ENCODE measurements at places on chromosomes 13 and 19. TPM values are rescaled to one million over a fixed set of nuclear protein-coding genes. Genes with fewer than 3 reads are reported as not detected.

DNA sequence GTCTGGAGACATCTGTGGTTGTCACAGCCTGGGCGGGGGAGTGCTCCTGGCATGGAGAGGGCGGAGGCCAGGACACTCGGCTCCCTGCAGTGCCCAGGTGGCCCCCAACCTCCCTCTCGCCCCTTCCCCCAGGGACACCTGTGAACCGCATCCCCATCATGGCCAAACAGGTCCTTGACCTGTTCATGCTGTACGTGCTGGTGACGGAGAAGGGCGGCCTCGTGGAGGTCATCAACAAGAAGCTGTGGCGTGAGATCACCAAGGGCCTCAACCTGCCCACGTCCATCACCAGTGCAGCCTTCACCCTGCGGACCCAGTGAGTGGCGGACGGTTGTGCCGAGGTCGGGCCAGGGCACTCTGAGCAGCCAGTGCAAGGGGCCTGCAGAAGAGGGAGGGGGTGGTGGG lies 20.0 kb upstream of the WDR18 start:
- H3K36me3 ChIP-seq, result peaks cover 35% of the 10 kb centered on the region
- DNase-seq, result no peak
- no peak overlapping the region for H3K4me3 ChIP-seq
- no peak overlapping the region for H3K27ac ChIP-seq
- peaks cover 4% of the 10 kb centered on the region for H3K4me1 ChIP-seq

- DNase-seq, result no peak
- H3K36me3 ChIP-seq, result peaks cover 60% of the 10 kb centered on the region
- no peak overlapping the region for H3K27ac ChIP-seq
- H3K4me1 ChIP-seq, result peaks cover 23% of the 10 kb centered on the region
- H3K4me3 ChIP-seq, result no peak overlapping the region
Observed at GRCh38 chr19:54451331-54451871, 2.4 kb downstream of the LENG8 start.

The LILRB3 gene
- polyA plus RNA-seq, result 2.5 TPM

DNA sequence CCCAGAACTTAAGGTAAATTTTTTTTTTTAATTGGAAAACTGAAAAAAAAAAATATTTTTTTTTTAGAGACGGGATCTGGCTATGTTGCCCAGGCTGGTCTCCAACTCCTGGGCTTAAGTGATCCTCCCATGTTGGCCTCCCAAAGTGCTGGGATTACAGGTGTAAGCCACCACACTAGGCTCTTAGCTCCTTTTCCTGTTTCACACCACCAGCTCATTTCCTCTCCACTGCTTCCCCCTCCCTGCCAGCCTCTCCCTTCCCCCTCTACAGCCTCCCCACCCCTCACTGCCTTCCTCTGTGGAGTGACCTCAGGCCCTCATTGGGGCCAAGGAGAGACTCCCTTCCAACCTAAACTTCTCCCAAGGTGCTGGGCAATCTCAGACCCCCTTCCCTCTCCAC lies 4.2 kb upstream of the GIPR start:
- no peak overlapping the region for H3K27ac ChIP-seq
- H3K36me3 ChIP-seq, result no peaks in the 10 kb centered on the region
- peaks cover 43% of the 10 kb centered on the region for H3K27me3 ChIP-seq
- peaks cover 7% of the 10 kb centered on the region for H3K4me1 ChIP-seq

- no peaks in the 10 kb centered on the region for H3K4me1 ChIP-seq
- no peaks in the 10 kb centered on the region for H3K36me3 ChIP-seq
- no peak overlapping the region for H3K4me3 ChIP-seq
- no peaks in the 10 kb centered on the region for H3K27me3 ChIP-seq
Observed at GRCh38 chr13:109376936-109377335, 409.4 kb downstream of the IRS2 start.

DNA sequence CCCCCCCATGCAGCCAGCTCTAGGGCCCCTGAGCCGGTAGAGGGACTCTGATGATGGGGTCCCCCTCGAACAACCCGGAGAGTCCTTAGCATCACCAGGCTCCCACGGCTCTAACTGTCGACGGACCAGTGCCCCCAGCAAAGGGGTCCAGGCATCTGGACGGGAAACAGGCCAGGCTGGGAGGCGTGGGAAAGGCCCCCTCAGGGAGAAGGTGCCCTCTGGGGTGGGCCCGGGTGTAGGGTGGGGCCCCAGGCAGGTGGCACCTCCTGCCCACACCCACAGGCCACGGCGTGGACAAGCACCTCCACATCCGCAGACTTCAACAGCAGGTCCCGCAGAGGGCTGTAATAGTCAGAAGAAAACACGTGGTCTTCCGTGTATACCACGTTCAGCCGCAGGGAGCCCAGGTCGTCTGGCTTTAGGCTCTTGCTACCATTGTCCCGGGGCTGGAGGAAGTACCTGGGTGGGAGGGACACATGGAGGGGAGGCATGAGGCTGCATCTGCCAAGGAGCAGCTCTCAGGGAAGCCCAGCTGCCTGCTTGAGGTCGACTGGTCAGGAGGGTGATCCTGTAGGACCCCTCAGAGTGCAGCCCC lies 44.7 kb upstream of the C13orf46 start:
- H3K27ac ChIP-seq, result no peak overlapping the region
- H3K4me1 ChIP-seq, result peaks cover 3% of the 10 kb centered on the region
- no peak for DNase-seq
- no peak overlapping the region for H3K4me3 ChIP-seq
- peaks cover 91% of the 10 kb centered on the region for H3K36me3 ChIP-seq

The DAND5 gene
- 0.20 TPM for polyA plus RNA-seq

- peaks cover 20% of the 10 kb centered on the region for H3K4me1 ChIP-seq
- DNase-seq, result no peak
- no peaks in the 10 kb centered on the region for H3K27me3 ChIP-seq
- H3K4me3 ChIP-seq, result no peak overlapping the region
- no peak overlapping the region for H3K27ac ChIP-seq
- H3K36me3 ChIP-seq, result no peaks in the 10 kb centered on the region
Observed at GRCh38 chr13:45296259-45296658, 44.7 kb downstream of the TPT1 start.
